Cerebellar cortex (tissue), 1 donor: ENCODE measurements at places on chromosomes 12 and 14.

DNA sequence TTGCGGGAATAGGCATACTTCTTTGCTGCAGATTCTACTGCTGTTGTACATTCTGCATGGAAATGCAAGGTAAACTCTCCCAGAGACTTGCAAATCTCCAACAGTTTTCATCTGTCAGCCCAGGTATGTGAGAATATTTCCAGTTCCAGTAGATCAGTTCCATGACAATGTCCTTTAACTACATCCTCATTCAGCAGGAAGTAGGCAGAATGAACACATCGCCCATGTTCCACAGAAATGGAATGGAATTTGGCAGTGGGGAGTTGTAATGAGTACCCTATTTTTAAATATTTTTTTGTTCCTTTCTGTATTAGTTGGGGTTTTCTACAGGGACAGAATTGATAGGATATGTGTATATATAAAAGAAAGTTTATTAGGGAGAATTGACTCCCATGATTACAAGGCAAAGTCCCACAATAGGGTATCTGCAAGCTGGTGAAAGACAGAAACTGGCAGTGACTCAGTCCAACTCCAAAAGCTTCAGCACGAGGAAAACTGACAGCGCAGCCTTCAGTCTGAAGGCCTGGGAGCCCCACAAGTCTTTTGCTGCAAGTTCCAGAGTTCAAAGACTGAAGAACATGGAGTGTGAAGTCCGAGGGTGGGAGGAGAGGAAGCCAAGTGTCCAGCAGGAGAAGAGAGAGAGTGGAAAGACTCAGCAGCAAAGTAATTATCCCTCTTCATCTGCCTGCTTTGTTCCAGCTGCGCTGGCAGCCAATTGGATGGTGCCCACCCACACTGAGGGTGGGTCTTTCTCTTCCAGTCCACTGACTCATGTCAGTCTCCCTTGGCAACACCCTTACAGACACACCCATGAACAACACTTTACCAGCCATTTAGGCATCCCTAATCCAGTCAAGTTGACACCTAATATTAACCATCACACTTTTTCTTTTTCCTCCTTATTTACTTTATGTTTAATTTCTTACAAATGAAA is 110.4 kb upstream of the SCAF11 start:
- no peak for DNase-seq

DNA sequence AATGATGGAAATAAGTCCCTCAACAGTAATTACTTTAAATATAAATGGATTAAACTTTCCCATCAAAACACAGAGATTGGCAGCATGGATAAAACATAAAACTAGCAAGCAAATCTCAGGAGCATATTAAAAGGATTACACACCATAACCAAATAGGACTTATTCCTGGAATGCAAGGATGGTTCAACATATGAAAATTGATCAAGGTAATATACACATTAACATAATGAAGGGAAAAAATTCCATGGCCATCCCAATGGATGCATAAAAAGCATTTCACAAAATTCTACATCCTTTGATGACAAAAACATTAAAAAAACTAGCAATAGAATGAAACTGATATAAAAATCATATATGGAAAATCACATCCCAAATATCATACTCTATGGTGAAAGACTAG is 13.6 kb downstream of the CACNA2D4 start:
- no peak for DNase-seq

GRCh38 chr14:103806805-103807204 is 40.6 kb downstream of the PPP1R13B start:
- no peak for DNase-seq

GRCh38 chr14:23095196-23096108 is at the start of gene C14orf119:
TSS of gene C14orf119 (plus strand) at chr14:23095505. CDS start at chr14:23097659, 2,154 bp downstream.
- peak; percentile 100 for DNase-seq

DNA sequence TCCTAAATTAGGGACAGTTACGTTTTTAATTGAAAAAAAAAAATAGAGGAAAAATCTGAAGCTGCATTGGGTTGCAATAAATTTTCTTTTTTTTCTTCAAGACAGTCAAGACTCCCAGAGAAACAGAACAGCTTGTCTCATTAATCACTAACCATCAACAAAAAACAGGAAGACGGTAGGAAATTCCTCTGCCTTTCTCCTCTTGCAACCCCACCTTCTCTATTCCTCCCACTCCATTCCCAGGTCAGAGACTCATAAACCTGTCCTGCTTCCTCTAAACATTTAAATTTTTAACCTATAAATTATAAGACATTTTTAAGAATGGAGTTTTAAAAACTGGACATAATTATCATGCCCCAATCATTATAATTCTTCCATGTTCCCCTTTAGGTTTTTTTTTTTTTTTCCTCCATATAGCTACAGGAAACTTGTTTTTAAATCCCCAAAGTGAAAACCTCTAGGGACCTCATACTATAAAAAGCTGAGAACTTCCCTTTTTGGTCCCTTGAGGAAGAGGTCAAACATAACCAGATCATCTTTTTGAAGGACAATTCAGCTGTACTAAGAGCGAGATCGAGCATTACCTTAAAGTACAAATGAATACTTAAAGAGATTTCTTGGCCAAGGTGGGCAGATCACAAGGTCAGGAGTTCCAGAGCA is 36.0 kb downstream of the CPM start:
- no peak for DNase-seq

- no peak for DNase-seq
These were observed 176.5 kb upstream of the PRICKLE1 start for GRCh38 chr12:42766026-42766425.

DNA sequence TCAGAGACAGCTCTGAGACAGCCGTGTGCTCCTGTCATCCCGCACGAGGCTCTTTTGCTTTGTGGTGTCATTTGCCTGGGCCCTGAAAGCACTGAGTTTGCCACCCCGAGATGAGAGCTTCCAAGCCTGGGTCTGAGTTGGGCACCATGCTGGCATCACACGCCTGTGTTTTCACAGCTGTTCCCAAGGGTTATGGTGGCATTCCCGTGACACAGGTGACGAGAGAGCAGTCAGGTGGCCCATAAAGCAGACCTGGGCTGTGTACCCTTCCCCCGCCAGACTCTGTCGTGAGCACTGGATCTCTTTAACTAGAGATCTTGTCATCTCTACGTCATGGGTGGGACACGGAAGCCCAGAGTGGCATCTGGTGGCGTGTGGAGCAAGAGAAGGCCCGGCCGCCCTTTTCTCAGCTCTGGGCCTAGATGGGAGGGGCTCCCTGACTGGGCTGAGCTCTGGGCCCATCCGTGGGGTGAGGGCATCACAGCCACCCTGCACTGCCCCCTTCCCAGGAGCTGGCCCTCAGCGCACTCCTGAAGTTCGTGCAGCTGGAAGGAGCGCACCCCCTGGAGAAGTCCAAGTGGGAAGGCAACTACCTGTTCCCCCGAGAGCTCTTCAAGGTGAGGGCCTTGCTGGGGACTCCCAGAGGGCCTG is 2.6 kb downstream of the NOC4L start:
- no peak for DNase-seq

GRCh38 chr12:110046451-110047187 is 1.7 kb downstream of the C12orf76 start:
- no peak for DNase-seq

GRCh38 chr12:105200385-105200784 is 35.6 kb downstream of the APPL2 start:
- DNase-seq = no peak

- no peak for DNase-seq
These were observed 664.6 kb upstream of the FOXG1 start for GRCh38 chr14:28102001-28102400.

DNA sequence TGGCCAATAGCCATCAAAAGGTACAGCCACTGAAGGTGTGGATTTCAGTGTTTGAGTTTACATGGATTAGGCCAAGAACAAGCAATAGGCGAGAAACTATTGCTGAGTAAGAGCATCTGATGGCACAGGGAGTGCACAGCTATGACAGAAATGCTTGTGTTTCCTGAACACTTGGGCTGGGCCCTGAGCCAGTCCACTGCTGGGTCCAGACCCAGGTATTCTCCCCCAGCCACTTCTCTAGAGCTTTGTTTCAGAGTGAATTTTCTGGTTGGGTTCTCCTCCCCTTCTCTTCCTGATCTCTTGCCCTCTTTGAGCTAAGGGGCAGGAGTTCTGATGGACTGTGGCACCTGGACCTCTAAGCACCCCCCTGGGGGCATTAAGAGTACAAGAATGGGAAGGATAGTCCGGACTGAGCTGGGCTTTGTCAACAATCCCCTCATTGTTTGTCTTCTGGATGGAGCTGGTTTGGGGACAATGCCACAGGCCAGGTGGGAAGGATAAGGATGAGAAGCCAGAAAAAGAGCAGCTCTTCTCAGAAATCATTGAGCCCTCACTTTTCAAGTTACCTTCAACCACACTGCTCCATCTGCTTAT is 8.3 kb downstream of the HOXC5 start:
- DNase-seq = no peak

GRCh38 chr14:31138301-31138700 is 69.3 kb downstream of the HECTD1 start:
- DNase-seq = no peak

DNA sequence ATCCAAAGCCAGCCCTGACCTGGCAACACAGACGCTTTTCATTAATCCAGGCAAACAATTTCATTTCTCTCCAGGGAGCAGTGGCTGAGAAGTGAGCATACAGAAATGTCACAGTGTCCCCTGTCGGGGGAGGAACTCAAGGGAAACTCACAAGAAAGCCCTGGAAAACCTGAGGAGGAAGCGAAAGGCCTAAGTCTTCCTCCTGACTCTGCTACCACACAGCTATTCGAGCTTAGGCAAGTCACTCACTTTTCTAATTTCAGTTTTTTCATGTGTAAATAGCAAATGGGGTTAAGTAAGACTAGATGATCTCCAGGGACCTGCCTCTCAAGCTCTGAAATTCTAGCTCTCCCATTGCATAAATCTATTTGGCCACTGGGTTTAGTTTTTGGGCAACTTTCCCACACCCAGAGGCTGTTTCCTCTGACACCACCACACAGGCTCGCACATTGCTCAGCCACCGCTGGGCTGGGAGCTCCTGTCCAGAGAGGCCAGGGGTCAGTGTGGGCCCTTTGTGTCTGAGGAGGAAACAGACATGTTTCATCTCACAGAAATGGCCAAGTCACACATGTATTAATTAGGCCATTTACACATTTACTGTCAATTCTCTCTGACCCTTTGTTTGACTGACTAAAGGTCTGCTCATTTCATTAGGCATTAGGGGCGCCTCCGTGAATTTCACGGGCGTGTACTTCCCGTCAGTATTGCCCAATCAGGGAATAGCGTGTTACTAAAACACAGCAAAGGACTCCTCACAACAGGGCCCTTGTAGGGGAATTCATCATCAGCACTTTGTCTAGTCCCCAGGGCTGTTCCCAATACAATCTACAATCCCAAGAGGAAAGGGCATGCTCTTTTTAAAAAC is 9.8 kb upstream of the PNMA1 start:
- DNase-seq = no peak

DNA sequence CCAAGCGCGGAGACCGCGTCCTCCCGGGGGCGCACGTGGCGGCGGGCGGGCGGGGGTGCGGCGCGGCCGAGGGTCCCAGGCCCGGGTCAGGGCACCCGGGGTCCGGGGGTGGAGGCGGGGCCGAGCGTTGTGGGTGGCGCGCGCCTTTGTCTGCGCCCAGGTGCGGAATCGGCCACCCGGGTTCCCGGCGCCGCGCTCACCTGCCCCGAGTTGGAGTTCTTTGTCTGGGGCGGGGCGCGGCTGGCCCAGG is 50.1 kb downstream of the LRCOL1 start:
- no peak for DNase-seq

- no peak for DNase-seq
These were observed 82.3 kb downstream of the SPPL3 start for GRCh38 chr12:120821878-120822277.

DNA sequence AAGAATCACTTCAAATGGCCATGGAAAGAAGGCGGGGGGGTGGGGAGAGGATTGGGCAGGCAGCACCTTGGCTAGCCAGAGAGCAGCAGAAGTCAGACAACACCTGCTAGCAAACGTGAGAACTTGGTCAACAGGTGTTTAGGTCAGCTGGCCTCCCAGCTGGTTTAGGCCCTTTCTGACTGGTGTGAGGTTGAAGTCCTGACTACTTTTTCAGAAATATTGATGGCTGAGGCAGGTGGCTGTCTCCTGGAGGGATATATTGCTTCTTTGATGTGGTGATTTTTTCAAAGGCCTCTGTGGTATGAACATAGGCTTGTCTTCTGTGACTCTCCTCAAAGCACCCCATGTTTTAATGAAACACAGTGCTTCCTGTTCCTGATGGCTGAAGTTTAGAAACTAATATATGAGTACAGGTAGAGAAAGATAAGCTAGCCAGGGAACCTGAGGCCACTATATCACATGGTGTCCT is 238.2 kb upstream of the SSTR1 start:
- no peak for DNase-seq

GRCh38 chr14:91231446-91231845 is 13.1 kb downstream of the GPR68 start:
- DNase-seq = no peak

GRCh38 chr14:103820908-103821307 is 26.5 kb downstream of the PPP1R13B start:
- DNase-seq = no peak

DNA sequence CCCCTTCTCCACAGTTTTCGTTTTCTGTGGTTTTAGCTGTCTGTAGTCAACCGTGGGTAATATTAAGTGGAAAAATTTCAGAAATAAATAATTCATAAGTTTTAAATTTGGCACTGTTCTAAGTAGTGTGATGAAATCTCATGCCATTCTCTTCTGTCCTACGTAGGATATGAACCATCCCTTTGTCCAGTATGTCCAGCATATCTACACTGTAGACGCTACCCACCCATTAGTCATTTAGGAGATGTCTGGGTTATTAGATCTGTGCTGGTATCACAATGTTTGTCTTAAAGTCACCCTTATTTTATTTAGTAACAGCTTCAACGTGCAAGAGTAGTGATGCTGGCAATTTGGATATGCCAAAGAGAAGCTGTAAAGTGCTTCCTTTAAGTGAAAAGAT is 44.7 kb downstream of the ATF7IP start:
- no peak for DNase-seq

GRCh38 chr12:107236824-107237511 is 143.6 kb upstream of the CRY1 start:
- DNase-seq = no peak

GRCh38 chr12:115895247-115895646 is 382.2 kb downstream of the MED13L start:
- DNase-seq = no peak

GRCh38 chr14:69615121-69615495 is 3.7 kb downstream of the SUSD6 start:
- peak; percentile 46 for DNase-seq

DNA sequence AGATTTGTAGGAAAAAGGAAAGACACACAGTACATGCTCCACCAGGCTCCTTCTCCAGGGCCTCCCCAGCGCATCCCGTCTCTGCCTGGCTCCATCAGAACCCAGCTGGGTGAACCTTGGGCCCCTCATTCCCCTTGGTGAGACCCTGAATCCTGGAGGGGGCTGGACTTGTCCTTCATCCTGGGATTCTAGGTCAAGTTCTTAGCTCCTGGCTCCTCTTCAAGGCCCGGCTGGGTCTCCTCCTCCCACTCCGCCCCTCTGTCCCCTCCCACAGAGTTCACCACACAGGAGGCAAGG is 49.2 kb downstream of the PSMA6 start:
- no peak for DNase-seq

DNA sequence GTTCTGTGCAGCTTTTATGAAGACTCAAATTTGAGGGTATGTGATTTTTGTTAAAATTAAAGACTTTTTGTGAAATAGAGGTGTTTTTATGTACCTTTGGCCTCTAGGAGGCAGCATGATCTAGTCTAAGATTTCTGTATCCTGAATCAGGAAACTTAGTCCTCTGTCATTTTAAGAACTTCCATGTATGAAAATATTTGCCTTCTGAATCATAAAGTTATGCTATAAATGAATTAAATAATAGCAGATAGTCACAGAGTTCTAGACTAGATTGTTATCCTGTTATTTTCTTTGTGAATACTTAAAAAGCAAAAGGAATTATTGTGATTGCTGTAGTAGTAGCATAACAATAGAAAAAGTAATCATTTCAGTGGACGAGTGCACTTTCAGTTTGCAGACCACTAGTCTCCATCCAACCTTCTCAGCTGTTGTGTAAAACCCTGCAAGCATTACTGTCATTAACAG is 56.3 kb downstream of the FGD4 start:
- peak; percentile 63 for DNase-seq
